Fibroblast of skin of right biceps (primary cell): ENCODE measurements at places on chromosomes 7 and 10.

DNA sequence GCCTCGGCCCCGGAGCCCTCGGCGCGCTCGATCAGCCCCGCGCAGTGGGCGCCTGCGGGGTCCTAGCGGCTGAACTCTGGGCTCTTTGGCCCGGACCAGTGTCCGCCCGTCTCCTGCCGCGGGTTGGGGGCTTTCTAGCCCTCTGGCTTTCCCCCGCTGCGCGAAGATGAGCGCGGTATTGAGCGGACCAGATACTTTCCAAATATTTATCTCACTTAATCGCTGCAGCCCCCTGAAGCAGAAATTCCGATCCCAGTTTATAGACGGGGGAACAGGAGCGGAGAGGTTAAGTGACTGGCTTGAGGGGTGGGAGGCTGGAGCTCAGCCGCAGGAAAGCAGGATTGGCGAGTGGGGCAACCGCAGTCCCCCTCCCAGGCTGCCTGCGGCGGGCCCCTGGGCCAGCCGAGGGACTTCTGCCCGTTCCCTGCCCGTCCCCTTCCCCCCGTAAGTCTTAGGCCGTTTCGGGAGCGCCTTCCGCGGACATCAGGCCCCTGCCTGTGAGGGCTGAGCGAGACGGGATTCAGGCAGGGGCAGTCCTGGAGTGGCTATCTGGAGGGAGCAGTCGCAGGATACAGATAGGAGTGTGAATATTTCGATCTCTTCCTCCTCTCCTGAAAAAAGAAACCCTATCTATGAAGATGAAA is 565 bp downstream of the STRIP2 start:
- peak; percentile 9 for DNase-seq

DNA sequence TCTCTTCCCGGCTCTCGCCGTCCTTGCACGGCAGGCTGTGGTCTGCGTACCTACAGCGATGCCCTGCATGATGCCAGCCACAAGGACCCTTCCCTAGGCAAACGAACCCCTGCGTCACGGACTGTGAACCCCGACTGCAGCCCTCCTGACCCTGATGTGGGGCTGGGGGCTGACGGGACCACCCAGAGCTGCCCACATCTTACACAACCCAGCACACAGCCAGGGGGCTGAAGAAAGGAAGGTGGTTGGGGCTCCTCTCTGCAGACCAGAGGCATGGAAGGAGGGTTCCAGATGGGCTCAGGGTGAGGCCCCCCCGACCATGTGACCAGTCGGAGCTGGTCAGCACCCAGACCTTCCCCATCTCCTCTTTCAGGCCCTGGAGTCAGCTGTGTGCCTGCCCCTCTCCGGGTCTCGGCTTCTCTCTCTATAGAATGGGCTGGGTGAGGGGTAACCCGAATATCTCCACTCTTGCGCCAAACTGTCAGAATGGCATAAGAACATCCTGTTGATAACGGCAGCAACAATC is 41.4 kb downstream of the EBF3 start:
- no peak for DNase-seq

GRCh38 chr10:43821103-43821502 is 172.4 kb upstream of the ZNF32 start:
- no peak for DNase-seq

- DNase-seq: no peak
These were observed 891 bp upstream of the WAPL start for GRCh38 chr10:86522510-86522855.

DNA sequence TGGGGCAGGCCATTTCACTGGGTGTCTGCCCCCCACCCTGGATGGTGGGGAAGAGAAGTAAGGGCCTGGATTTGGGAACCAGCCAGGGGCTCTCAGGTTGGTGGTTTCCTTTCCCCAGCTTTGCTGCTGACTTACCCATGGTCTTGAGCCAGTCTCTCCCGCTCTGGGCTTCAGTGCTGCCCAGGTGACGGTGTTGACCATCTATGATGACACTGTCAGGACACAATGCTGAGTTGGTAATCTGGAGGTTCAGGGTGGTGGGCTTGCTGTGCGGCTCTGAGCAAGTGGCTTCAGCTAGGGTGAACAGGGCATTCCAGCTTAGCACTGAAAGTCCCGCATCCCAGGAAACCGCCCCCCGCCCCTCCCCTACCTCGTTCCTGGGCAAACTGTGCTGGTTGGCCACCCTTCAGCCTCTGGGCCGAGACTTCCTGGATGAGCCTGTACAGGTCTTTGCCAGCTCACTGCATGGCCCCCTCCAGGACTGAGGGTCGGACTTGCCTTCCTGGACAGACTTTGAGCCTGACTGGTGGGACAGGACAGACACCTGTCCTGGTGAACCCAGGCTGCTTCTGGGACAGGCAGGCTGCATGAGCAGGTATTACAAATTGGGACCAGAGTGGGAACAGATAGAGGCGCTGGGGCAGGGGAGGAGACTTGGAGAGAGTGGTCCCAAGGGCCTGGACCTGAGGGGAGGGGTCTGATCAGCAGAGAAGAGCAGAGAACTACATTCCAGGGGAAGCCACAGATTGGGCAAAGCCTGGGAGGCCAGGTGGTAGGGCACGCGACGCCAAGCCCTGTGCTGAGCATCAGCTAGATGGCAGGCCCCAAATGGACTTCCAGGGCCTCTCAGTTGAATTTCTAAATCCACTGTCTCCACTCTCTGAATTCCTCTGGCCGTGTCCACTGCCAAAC is 19.9 kb upstream of the ZMIZ1 start:
- DNase-seq: no peak

GRCh38 chr10:114764656-114765055 is 56.9 kb upstream of the FHIP2A start:
- DNase-seq: no peak

DNA sequence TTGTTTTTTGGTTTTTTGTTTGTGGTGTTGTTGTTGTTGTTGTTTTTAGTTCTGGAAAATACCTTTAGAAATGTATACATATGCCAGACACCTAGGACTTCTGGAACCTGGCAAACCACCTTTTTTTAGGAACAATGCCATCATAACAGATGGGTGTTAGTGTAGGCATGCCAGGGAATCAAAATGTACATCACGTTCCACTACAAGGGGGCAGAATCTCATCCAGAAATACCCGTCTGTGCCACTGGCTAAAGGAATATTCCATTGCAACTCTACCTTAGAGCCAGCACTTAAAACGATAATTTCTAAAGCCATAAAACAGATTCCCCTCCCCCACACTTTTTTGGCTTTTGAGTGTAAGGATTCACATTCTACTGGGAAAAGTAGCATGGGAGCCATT is 239.8 kb downstream of the ETV1 start:
- DNase-seq: no peak

DNA sequence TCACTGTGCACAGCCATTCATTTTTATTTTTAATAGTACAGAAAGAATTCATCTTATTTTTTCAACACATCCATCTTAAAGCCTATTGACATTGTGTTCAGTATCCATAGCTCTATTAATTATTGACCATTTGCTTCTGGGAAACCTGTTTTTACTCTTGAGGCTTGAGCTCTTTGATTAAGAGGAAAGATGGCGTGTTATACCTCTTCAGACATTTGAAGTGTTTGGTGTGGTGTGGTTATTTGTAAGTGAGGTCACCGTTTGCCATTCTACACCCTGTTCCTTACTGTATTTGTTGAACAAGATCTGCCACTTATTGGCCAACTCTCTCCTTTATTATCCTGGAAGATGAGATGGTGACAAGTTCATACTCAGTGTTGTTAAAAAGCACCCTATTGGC is 18.4 kb downstream of the C7orf57 start:
- DNase-seq: no peak

GRCh38 chr7:96508371-96508770 is 186.5 kb upstream of the SLC25A13 start:
- no peak for DNase-seq

GRCh38 chr7:26663874-26664273 is 200.5 kb downstream of the SKAP2 start:
- DNase-seq: no peak

GRCh38 chr7:3548815-3549214 is 247.8 kb downstream of the SDK1 start:
- no peak for DNase-seq
